ENCODE measurements at places on chromosomes 1 and 21.

DNA sequence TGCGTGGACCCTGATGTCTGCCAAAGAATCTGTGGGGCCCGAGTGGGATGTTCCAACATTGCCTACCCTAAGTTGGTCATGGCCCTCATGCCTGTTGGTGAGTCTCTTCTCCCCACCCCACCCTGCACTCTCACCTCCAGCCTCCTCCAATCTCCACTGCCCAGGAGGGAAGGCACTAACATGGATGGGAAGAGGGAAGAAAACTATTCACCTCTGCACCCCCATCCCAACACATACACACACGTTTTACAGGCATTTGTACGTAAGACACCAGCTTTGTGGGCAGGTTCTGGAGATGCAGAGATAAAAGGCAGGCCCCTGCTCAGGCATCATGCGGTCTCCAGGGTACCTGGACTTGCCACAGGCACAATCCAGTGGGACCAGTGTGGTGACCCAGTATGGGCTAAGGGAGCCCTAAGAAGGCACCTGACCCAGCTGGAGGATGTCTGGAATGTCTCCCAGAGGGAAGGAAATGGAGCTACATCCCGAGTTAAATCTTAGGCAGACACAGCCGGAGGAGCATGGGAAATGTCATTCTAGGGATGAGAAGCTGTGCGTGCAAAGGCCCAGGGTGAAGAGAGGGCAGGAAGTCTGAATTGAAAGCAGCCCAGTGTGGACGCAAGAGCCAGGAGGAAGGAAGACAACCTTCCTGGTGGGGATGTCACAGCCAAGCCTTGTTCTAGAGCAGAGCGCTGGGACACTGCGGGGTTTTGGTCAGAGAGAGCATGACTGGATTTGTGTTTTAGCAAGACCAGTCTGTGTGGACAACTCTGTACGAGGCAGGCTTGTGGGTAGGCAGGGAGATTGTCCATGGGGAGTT is 11.4 kb downstream of the SLC5A9 start:
- no peak for DNase-seq

GRCh38 chr1:78712467-78713051 is 62.9 kb downstream of the IFI44 start:
- DNase-seq, result no peak

DNA sequence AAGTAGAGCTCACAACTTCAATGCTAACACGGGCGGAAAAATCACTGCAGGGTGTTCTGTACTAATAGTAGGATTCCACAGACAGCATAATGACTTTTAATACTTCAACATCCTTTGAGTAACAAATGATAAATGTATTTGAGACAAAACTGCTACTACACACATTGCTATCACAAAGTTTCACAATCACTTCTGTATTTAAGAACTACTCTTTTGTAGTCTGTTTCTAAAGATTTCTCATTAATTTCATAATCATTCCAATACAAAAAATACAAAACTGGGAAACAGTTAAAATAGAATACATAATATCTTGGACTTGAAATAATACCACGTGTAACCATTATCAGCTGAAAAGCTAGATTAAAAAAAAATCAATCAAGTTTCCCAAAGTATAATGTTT is 2.7 kb downstream of the HMGN1 start:
- no peak for DNase-seq

DNA sequence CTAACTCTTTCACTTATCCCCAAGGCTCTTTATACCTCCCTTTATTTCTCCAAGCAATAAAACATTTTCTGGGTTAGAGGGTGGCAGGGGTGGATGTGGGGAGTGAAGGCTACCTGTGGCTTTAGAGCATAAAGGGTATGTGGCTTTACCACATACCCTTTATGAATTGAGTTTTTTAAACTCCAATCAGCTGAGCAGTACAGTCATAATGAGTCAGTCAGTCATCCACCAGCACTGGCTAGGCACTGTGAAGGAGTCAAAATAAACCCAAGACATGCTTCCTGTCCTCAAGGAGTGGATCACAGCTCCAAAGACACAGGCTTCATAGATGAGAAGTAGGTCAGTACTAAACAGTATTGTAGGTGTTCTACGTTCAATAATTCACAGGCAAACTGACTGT is 2.6 kb upstream of the TDRD10 start:
- DNase-seq, result no peak

DNA sequence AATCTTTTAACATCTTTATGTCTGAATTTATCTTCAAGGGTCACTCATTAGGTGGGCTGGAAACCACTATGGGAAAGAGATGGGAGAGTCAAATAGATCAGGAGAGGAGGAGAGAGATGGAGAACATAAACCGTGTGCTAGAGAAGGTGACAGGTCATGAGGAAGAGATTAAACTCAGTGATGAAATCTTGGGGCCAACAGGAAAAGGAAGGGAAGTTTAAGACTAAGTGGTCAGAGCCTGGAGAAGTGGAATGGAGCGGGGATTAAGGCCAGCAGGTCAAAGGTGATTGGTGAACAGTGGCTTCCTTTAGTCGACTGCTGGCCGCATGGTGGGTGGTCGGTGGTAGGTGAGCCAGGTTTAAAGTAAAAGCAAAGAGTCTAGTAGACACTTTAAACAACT is 169.3 kb upstream of the IVNS1ABP start:
- no peak for DNase-seq

DNA sequence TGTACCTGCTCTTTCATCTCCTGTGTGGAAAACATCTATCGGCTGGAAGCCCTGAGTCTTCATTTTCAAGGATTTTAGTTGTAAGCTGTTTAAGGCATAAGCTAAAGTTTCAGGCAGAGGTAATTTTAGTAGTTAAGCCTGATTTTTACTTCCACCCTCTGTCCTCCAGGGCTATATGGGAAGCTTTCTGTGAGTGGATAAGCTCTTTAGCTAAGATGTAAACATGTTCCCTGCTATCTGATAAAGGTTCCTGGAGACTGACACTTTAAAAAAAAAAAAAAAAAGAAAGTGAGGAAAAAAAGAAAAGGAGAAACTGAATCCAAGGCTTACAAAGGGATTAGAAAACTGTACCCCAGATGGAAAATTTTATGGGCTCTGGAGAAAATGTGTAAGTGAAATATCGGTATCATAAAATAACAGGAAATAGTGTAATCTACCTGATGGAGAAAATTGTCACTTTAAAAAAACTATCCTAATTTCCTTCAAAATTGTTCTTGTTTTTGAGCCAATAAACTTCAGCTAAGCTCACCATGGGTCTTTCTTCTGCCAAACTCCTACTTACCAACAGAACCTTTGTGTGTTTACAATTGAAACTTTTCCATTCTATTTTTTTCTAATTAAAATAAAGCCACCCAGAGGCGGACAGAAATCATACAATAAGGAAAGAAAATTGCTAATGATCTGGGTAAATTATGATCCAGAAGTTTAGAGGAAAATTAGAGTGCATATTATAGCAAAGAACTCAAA is 180.5 kb downstream of the TGFB2 start:
- DNase-seq, result no peak

GRCh38 chr1:15668089-15668754 is 15.9 kb upstream of the PLEKHM2 start:
- DNase-seq, result no peak

- no peak for DNase-seq
Observed at GRCh38 chr1:209854196-209854595, 26.4 kb downstream of the UTP25 start.

- no peak for DNase-seq
Observed at GRCh38 chr1:8406960-8407359, 89.0 kb downstream of the SLC45A1 start.

GRCh38 chr1:200666309-200666708 is 3.4 kb downstream of the DDX59 start:
- DNase-seq, result no peak

DNA sequence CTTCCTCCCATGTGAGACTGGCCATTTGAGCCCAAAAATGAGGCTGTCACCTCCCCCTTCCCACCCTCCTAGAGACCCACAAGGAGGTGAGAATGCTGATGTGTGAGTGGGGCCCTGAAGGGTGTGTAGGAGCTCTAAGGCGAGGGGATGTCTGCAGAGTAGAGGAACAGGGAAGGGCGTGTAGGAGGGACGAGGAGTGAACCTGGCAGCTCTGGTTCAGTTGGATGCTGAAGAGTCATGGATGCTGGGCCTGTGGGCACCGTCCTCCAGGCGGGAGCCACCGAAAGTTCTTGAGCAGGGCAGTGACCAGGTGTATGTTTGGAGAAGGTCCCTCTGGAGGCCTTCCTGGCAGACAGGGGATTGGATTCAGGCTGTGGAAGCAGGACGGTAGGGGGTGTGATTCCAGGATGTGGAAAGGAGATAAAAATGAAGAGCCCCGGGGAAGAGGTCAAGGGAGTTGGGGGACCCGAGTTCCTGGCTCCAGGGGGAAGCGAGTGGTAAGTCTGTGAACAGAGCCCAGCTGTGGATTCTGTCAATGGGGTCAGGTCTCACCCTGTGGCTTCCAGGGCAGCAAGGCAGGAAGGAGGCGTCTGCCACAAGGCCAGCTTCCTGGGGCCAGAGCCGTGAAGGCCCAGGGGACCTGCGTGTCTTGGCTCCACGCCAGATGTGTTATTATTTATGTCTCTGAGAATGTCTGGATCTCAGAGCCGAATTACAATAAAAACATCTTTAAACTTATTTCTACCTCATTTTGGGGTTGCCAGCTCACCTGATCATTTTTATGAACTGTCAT is 7.9 kb downstream of the SAMD11 start:
- no peak for DNase-seq

DNA sequence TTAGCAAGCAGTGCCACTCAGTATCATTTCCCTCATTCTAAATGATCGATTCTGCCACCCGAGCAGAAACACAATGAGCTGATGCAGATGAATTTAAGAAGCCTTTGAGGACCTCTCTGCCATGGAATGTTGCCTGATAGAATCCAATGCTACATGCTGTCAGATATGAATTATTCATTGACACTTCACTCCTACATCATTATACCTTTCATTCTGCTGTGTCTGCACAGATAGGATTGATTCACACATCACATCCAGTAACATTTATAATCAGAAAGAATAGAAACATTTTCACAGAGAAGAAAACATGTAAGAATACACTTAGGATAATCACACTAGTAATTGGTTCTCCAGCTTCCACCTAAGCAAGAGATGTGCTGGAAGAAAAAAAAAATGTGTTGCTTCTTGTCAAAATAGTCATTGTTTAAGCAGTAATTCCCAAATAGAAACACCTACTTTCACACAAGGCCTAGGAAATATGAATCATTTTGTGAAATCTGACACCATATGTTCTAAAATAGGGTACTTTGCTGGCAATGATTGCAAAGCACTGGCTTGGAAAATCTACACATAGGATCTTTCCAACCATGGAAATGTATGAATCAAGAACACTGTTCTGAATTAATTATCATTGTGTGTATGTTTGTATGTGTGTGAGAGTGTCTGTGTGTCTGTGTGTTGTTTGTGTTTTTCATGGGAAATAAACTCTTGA is 110.1 kb downstream of the GRIK1 start:
- DNase-seq, result no peak

DNA sequence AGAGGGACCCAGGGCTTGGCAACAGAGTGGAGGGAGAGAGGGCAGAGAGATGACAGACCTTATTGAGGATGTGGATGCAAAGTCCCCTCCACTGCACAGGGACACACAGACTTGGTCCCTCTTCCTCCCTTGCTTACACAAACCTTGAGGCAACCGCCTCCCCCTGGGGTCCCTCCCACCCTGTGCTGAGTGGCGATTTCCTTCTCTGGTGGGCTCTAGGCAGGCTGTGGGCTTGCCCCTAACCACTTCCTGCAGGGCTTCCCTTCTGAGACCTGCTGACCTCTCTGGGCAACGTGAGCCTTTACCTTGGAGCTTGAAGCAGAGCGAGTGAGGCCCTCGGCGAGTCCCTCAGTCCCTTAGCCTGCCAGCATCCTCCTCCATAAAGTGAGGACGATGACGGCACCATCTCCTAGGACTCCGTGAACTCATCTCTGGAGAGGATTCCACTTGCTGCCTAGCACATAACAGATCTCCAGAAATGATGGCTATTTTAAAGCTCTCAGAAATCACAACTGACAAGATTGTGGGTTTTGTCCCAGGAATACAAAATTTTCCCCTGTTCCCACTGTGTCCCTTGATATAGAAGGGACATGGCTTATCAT is 25.0 kb downstream of the KIAA1614 start:
- DNase-seq, result no peak

- no peak for DNase-seq
Observed at GRCh38 chr1:193102662-193103061, 2.6 kb downstream of the GLRX2 start.

DNA sequence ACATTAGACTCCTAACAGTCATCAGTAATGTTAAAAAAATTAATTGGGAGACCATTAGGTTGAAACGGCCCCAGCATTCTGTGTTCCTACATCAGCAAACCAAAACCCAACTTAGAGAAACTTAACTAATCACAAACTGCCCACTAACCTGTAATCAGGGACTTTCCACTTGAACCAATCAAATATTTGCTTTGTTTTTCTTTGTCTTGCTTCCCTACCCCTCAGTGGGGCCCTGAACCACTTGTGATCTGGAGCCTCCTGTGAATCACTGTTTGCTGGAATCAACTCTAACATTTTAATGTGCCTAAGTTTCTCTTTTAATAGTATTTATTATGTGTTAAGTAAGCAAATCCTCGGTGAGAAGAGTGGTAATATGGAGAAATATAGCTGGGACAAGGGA is 64.0 kb downstream of the ABCA4 start:
- no peak for DNase-seq

- no peak for DNase-seq
Observed at GRCh38 chr1:153799016-153799415, 23.8 kb downstream of the SLC27A3 start.

DNA sequence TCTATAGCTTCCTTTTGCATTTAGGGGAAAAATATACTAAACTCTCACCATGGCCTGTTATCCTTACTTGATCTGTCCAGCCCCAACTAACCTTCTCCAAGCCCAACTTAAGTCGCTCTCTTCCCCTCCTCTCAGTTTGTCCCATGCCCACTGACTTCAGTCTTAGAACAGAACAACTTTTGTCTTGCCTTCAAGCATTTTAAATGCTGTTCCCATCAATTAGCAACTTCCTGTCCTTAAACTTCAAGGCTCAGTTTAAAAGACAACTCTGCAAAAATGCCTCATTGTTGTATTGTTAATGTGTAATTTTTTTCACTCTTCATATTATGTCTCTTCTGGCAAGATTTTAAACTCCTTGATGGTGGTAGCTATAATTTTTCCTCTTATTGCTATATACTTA is 526.9 kb downstream of the NEGR1 start:
- DNase-seq, result no peak

DNA sequence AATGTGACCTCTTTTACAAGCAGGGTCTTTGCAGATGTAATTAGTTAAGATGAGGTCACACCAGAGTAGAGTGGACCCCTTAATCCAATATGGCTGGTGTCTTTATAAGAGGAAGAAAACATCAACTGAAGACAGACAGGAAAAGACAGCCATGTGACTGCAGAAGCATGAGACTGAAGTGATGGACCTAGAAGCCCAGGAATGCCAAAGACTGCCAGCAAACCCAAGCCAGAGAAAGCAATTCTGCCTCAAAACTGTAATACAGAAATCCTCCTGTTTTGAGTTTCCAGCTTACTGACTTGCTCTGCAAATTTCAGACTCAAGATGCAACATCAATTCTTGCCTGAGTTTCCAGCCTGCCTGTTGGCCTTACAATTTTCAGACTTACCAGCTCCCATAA is 17.3 kb downstream of the ENAH start:
- no peak for DNase-seq

All from GM12891 (cell line).